ENCODE measurements at places on chromosomes 11 and 22.

DNA sequence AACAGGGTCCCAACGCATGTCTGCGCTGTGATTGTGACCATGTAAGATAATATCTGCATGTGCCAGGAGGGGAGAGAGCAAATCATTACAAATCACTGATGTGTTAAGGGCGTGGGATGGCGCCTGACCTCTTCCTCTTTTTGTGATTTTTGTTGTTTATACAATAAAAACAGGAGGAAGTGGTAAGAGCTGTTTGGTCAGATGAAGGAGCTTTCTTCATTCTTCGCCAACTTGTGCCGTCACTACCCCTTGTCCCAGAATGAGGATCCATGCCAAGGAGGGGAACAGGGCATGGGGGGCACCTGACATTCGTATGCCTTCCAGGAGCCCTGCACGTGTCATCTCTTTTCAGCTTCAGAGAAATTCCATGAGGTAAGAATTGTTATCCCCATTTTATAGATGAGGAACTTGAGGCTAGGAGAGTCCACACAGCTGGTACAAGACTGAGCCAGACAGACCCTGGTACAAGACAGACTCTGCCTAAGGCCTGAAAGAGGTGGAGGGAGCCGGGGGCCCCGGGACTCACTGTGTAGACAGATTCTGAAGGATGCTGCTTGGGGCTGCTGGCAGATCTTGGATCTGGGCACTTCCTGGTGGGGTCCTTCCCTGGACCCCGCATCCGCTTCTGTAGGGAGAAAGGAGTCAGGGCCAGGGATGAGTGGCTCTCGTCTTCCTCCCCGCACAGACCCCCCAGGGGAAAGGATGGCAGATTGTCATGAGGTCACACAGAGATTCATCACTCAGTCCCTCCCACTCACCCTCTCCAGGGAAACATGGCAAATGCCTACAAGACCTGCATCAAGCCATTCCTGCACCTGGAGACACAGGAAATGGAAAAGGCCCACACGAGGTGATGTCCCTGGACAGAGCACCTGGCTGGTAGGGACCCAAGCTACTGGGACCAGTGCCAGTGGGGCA lies 34.6 kb downstream of the NFAM1 start:
- DNase-seq = peak; percentile 89

DNA sequence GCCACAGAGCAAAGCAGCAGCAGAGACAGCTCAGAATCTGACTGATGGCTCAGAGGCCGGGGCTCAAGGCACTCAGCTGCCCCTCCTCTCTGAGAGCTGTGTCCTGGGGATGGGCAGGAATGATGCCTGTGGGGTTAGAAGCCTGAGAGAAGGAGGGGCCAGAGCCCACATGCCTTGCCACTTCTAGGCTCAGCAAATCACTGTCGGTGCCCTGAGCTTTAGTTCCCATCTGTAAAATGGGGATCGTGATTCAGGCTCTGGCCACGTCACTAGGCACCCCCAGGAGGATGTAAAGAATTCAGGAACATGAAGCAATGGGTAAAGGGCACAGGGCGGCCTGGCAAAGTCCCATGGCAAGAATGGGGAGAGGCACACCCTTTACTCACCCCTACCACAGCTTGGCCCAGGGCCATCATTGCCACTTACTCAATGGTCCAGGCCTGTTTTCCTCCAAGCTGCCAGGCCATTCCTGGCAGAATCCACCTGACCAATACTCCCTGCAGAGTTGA lies 3.4 kb upstream of the CDC42EP2 start:
- DNase-seq = peak; percentile 44

DNA sequence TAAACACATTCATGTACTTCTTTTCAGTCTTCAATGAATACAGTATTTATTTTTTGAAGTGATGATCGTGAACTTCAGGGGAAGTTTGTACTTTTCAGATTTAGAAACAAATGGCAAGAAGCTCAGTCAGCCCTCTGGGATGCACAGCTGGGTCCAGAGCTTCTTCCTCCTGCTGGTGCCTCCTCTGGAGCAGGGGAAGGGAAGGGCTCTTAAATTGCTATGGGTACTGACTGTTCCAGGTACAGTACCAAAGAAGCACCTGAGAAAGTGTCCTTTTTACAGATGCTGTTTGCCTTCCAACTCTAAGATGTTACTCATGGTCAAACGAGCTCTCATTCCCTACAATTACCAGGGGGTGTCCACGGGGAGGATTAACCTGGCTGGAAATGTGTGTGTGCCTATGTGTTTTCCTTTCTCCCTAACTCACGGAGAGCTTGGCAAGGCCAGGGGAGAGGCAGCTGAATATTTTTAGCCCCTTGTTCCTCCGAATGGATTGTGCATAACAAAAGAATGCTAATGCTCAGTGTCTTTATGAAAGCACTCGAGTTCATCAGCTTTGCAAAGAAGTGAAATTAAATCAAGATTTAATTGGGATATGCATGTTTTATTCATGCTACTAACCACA lies 313.7 kb upstream of the CADM1 start:
- no peak for DNase-seq

DNA sequence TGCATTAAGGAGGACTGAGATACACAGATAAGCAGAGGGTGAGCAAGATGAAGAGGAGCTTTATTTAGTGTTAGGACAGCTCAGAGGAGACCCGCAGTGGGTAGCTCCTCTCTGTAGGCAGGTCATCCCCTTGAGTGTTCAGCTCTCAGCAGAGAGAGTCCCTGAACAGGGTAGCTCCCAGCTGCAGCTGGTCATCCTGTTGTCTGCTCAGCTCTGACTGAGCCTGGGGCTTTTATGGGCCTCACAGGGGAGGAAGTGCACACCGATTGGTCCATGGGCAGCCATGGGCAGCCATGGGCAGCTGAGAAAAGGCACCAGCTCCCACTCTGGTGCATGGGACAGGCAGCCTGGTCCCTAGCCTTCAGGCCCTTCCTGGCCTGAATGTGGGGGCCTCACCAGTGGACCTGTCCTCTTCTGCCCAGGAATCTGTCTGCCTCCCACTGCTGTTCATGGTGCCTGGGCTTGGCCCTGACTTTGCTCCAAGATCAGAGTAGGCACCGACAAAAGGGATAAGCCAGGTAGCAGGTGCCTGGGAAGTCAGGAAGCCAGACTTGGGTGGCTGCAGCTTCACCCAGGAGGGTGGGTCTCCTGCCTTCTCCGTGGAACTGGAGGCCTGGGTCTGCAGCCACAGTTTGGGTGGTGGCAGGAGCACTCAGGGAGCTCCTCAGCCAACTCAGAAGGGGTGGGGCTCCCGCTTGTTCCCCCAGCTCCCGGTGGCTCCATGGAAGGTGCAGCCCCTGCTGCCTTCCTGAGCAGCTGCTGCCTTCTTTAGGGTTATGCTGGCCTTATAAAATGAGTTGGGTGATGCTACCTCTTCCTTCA lies 54.7 kb downstream of the MYEOV start:
- DNase-seq = no peak

GRCh38 chr11:130400781-130401483 lies 27.5 kb downstream of the ADAMTS8 start:
- peak; percentile 25 for DNase-seq

- DNase-seq = no peak
Observed at GRCh38 chr11:108486331-108486730, 11.9 kb downstream of the POGLUT3 start.

GRCh38 chr22:38760477-38761201 lies 4.8 kb upstream of the SUN2 start:
- no peak for DNase-seq
